Fibroblast of skin of abdomen (primary cell): ENCODE measurements at places on chromosomes 4 and X.

DNA sequence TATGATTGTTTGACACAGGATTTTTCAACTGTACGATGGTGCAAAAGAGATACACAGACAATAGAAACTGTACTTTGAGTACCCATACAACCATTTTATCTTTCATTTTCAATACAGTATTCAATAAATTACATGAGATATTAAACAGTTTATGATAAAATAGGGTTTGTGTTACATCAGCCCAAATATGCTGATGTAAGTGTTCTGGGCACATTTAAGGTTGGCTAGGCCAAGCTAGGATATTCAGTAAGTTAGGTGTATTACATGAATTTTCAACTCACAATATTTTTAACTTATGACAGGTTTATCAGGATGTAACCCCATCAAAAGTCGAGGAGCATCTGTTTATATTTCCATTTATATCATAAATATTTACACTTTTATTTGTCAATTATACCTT, 42.9 kb upstream of the PLS3 start:
- DNase-seq: no peak

- DNase-seq: no peak
These were observed 58.0 kb upstream of the ZC4H2 start for GRCh38 chrX:65034292-65034667.

- peak; percentile 74 for DNase-seq
These were observed 8.2 kb upstream of the TRAM1L1 start for GRCh38 chr4:117093571-117093970.

DNA sequence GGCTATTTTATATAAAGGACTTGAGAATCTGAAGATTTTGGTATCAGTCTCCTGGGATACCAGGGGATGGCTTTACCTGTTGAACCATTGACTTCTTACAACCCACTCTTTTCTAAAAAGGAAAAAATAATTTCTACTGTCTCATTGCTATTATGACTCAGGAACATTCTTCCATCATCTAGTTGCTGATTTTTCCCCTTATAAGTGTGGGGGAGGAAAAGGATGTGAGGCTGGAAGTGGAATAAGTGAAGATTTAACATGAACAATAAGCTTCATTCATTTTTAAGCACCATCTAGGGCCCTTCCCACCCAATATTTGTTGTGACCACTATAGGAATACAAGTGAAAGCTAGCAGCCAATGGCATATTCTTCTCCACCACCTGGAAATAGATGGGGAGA, 10.6 kb upstream of the MND1 start:
- peak; percentile 29 for DNase-seq

DNA sequence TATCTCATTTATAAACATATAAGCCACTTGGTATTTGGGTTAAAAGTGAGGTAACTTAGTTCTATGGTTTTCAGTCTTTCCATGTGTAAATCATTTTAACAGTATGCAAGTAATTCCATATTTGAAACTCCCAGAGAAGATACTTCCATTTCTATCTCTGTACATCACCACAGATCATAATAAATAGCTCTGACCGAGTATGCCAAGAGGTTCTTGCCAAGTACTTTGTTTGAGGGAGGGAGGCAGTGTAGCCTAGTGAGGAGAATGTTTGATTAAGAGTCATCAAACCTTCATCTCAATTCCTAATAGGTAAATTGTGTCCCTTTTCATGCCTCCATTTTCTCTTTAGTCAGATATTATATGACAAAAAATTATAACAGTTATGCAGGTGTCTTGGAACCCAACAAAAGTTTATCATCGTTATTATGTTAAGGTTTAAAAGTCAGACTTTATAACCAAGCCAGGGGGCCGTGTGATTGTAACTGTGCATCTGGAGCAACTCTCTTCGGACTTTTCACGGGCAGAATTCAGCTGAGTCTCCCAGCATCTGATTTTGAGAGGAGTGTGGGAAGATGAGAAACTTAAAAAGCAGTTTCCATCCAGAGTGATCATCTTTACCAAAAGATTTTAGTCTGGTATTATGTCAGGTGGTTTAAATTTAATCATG, 123.8 kb downstream of the ANK2 start:
- DNase-seq: peak; percentile 22

DNA sequence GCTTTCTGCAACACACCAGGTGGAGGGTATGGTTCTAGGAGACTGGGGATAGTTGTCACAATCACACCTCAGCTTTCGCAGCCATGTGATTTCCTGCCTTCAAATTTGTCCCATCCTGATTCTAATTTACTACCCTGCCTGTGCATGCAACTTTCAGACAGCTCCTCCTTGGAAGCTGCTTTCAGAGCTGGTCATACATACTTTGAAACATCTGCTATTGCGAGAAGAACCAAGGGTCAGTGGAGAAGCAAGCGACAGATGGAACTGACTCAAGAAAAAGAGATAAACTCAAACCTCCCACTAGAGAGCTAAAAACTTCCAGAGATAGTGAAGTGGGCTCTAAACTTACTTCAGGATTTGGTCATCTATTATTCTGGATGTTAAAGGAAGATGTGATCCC, 381.7 kb upstream of the FGF13 start:
- no peak for DNase-seq

GRCh38 chr4:125280892-125281403, 33.8 kb upstream of the FAT4 start:
- DNase-seq: no peak

- DNase-seq: peak; percentile 4
These were observed 13.5 kb downstream of the KDM5C start for GRCh38 chrX:53211391-53211978.

DNA sequence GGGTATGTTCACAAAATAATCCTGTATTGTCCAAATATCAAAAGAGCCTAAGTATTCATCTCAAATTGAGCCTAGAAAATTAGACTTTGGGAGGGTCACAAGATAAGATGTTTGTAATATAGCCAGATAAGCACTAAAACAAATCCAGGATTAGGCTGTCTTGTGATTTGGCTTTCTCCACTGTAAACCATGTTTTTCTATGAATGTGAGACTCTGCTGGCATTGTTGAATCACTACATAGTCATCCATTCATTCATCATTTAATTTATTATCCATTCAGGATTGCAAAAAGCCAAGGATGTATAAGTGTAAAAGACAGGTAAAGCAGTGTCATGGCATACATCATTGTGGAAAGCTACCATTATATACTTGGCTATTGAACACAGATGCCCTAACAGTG, 148.0 kb downstream of the GRID2 start:
- no peak for DNase-seq

DNA sequence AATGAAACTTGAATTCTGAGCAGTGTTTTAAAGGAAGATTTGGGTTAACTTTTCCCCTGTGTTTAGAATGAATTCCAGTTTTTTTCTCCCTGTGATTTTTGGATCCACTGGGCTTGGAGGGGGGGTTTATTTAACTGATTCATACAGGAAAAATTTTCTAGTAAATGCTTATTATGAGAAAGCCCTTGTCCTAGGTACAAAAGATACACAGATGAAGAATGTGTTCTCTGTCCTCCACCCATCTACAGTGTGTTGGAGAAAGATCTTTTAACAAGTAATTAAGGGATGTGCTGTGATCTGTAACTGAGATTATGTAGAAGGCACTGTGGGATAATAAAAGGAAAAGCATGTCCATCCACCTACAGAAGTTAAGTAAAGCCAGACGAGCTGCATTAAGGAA, 103.9 kb downstream of the STIM2 start:
- DNase-seq: peak; percentile 17

DNA sequence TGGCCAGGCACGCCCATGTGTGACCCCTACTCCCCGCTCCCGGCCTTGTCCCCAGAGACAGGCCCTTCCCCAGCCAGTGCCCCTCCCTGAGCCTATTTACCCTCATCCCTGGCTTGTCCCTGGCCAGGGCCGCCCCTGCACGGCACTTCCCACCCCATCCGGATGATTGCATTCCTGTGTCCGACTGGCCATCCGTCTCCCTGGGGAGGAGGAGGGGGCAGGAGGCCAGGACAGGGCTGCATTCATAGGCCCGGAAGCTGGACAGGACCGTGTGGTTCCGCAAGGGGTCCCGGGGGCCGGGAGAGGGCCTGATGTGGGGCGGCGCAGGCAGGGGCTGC, 22.8 kb downstream of the CTBP1 start:
- DNase-seq: no peak

DNA sequence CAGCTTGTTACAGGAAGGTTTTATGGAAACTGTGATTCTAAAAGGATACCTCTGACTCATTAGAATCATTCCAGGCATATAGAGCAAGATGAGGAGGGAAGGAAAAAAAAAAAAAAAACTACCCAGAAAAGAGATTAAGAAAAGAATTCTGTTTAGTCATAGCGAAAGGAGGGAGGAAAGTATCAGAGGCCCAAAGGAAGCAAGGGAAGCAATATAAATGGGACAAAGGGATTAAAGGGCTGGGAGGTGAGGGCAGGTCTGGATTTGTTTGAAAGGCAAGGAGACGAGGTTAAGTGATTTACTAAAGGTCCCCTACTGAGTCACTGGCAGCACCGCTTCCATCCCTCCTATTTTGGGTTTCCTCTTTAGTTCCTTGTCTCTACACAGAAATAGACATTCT, 88.6 kb upstream of the IL1RAPL1 start:
- peak; percentile 25 for DNase-seq

GRCh38 chrX:3940000-3940610, 226.7 kb upstream of the PRKX start:
- DNase-seq: peak; percentile 1

DNA sequence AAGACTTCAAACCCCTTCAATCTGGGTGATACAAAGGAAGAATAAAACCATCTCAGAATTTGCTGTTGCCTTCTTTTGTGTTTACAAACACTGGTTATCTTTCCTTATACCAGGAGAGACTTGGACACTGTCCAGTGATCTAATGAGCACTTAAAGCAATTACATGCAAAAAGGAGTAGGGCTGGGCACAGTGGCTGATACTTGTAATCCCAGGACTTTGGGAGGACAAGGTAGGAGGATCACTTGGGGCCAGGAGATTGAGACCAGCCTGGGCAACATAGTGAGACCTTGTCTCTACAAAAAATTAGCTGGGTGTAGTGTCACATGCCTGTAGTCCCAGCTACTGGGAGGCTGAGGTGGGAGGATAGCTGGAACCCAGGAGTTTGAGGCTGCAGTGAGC, 95.7 kb upstream of the DRD5 start:
- no peak for DNase-seq

DNA sequence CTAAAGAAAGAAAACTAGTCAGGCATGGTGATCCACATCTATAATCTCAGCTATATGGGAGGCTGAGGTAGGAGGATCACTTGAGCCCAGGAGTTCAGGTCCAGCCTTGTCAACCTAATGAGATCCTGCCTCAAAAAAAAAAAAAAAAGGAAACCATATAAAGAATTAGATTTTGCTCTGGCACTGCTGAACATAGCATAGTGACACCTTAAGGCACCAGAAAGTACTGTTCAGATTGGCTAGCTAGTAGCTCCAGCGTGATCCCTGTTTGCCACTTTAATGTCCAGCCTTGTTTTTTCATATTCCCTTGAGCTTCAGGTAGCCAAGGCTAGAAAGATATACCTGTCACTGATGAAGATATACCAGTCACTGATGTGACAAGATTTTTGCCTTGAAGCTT, 34.1 kb downstream of the EXOC1 start:
- no peak for DNase-seq

DNA sequence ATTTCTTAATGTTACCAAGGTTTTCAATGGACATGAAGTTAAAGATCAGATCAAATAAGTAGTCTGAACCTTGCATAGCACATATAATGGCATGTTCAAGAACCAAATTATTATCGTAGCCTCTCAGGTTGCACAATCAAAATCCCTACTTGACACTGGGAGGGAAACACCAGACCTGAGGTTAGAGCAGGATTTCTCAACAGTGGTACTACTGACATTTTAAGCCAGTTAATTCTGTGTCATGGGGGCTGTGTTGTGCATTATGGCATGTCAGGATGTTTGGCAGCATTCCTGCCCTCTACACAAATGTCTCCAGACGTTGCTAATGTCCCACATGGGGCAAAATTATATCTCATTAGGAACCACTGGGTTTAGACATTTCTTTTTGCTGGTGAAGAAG, 20.8 kb downstream of the RLIM start:
- no peak for DNase-seq

- DNase-seq: peak; percentile 10
These were observed 1.4 kb upstream of the LGI2 start for GRCh38 chr4:25032126-25032525.

GRCh38 chr4:13678186-13678924, 50.8 kb upstream of the BOD1L1 start:
- no peak for DNase-seq

- no peak for DNase-seq
These were observed 250.1 kb downstream of the SNCA start for GRCh38 chr4:89586864-89587263.

- DNase-seq: no peak
These were observed 81.5 kb upstream of the PACRGL start for GRCh38 chr4:20618731-20619130.

DNA sequence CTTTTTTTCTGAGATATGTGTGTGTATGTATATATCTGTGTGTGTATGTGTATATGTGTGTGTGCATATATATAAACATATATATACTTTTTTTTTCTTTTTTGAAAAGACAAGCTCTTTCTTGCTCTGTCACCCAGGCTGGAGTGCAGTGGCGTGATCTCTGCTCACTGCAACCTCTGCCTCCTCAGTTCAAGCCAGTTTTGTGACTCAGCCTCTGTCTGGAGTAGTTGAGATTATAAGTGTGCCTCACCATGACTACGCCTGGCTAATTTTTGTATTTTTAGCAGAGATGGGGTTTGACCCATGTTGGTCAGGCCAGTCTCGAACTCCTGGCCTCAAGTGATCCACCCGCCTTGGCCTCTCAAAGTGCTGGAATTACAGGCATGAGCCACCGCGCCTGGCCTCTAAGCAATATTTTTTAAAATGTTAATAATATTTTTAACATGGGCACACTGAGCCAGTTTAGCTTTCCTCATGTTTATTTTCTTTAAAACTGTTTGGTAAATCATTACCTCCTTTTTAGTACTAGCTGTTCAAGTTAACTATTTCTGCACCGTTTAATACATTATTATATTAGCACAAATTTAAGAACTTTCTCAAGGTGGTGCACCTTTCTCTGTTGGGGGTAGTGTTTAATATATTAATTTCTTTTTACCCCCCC, 33.3 kb downstream of the BBS12 start:
- peak; percentile 91 for DNase-seq

- peak; percentile 5 for DNase-seq
These were observed 937.1 kb downstream of the CCSER1 start for GRCh38 chr4:91064157-91064853.

DNA sequence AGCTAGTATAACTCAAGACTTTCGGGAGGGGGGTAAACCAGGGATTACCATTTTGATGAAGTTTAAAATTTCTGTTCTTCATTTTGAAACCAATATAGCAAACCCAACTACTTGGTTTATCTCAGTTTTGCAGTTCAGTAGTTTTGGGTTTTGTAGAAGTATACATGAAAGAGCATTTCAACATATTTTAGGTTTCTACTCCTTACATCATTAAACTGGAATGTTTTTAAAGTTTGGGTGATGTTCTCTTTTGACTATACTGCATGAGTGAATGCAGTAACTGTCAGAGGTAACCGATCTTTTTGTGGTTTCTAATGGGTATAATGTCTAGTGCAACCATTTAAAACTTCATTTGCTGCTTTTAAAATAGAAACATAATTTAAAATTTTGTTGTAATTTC, 248.3 kb upstream of the MAD2L1 start:
- DNase-seq: peak; percentile 8

GRCh38 chr4:182826391-182826790, 90.8 kb downstream of the DCTD start:
- no peak for DNase-seq

- no peak for DNase-seq
These were observed 63.4 kb downstream of the PTTG2 start for GRCh38 chr4:38023347-38024205.
